ENCODE measurements at places on chromosomes 3 and 15. TPM values are rescaled to one million over a fixed set of nuclear protein-coding genes. Genes with fewer than 3 reads are reported as not detected.

DNA sequence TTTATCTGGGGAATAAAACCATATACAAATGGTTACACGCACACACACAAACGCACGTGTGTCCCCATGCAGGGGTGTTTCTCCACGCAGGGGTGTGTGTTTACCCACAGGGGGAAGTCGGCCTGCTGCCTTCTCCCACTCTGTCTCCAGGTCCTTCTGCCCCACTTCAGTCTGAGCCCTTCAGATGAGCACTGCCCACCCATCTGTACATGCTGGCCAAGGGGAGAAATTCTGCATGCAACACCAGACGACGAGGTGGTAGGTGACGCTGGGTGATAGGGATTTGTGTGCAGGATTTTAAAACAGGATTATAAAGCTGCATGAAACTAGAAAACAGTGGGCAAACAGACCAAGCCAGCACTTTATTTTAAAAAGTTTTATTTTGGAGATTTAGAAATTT lies 122.5 kb downstream of the TJP1 start:
- no peak for DNase-seq

GRCh38 chr15:72306211-72306785 lies 13.7 kb downstream of the CELF6 start:
- peak; percentile 29 for DNase-seq

GRCh38 chr3:147368151-147368550 lies 38.2 kb downstream of the ZIC4 start:
- no peak for DNase-seq

DNA sequence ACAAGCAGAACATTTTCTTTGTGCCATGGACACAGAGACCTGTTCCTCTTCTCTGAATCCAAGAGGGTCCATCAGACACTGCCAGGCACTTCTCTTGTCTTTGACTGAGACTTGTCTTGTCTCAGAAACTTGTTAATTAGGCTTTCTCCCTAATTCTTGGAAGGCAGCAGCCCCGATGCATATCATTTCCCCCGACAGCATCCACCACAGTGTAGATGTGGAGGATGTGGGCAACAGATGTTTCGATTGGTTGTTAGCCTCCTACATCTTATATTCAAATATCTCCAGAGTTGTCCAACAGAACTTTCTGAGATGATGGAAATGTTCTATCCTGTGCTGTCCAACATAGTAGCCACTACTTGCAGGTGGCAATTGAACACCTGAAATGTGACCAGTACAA lies 15.5 kb downstream of the GASK1A start:
- DNase-seq = no peak

ADGRG7 gene
- total RNA-seq = not detected

CIDEC gene
- not detected for total RNA-seq
